Activated naive CD8-positive, alpha-beta T cell treated with anti-CD3 and anti-CD28 coated beads for 36 hours (primary cell): ENCODE measurements at places on chromosomes 2 and 18.

GRCh38 chr2:51441786-51442185 lies 409.9 kb upstream of the NRXN1 start:
- H3K36me3 ChIP-seq, result no peaks in the 10 kb centered on the region
- H3K4me1 ChIP-seq, result no peaks in the 10 kb centered on the region
- H3K27me3 ChIP-seq, result no peaks in the 10 kb centered on the region
- no peak for DNase-seq
- no peak overlapping the region for H3K4me3 ChIP-seq

DNA sequence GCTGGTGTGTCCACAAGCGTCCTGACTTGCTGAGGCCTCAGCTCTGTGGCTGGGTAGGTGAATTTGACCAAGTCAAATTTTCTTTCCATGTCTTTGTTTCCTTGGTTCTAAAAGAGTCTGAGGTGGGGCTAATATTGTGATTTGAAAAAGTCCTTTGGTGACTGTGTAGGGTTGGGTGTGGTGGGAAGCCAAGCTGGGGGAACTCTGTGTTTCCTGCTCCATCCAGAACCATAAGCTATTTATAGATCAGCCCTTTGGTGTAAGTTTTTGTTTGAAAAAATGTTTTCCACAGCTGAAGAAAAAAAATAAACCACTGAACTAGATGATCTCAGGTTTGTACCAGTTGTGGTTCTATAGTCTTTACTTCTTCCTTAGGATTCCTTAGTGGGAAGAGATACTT lies 462.7 kb downstream of the TGIF1 start:
- H3K36me3 ChIP-seq, result no peaks in the 10 kb centered on the region
- no peak for DNase-seq
- no peak overlapping the region for H3K4me3 ChIP-seq
- no peaks in the 10 kb centered on the region for H3K27me3 ChIP-seq

GRCh38 chr2:205375461-205376448 lies 306.5 kb upstream of the NRP2 start:
- H3K4me3 ChIP-seq, result no peak overlapping the region
- H3K27me3 ChIP-seq, result no peaks in the 10 kb centered on the region
- peaks cover 5% of the 10 kb centered on the region for H3K4me1 ChIP-seq
- DNase-seq, result no peak
- H3K27ac ChIP-seq, result no peak overlapping the region
- no peaks in the 10 kb centered on the region for H3K36me3 ChIP-seq

DNA sequence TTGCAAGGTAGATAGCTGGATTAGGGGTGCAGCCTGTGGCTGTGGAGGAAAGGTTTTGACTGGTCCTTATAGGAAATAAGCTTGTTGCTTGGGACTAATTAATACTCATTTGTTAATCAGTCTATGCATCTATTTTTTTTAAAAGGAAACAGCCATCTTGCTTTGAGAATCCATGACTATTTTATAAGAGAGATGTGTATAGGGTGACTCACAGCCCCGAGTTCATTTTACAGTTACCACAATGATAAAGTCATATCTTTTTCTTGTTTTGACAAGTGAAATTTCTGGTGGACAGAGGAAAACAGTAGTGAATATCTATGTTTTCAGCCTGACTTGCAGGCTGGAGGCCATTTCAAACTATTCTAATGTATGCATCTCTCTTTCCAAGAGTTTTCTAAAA lies 193.5 kb upstream of the CCDC68 start:
- no peaks in the 10 kb centered on the region for H3K36me3 ChIP-seq
- no peaks in the 10 kb centered on the region for H3K27me3 ChIP-seq
- no peak for DNase-seq
- no peak overlapping the region for H3K27ac ChIP-seq
- H3K4me1 ChIP-seq, result no peaks in the 10 kb centered on the region

DNA sequence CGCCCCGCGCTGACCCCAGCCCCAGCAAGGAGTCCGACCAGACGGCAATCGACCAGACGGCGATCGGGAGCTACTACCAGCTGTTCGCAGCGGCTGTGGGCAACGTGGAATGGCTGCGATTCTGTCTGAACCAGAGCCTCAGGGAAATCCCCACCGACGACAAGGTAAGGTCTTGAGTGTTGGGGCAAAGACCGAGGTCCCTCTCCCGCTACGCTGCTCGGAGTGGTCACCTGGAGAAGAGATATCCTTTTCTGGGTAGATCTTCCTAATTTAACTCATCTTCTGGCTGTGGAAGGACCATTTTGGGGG lies 704 bp downstream of the ANKRD53 start:
- no peak overlapping the region for H3K27ac ChIP-seq
- DNase-seq, result no peak
- peaks cover 3% of the 10 kb centered on the region for H3K27me3 ChIP-seq
- H3K4me3 ChIP-seq, result no peak overlapping the region
- H3K4me1 ChIP-seq, result peaks cover 12% of the 10 kb centered on the region

- H3K36me3 ChIP-seq, result peaks cover 4% of the 10 kb centered on the region
- no peak for DNase-seq
These were observed 89.2 kb upstream of the STK17B start for GRCh38 chr2:196260546-196260945.

DNA sequence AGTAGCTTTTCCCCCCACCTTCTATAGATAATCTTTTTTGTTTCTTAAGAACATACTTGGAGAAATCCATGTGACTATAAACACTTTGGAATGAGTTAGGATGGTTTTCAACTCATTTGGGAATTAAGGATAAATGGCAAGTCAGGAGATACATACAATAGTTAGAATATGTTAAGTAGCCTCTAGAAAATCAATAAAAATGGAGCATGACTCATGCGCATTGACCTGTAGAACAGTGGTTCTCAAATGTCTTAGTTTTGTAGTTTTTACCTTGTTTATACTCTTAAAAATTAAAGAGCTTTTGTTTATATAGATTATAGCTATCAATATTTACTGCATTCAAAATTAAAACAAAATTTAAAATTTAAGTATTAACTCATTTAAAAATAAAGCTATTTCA lies 24.7 kb downstream of the NUP35 start:
- H3K4me1 ChIP-seq, result peaks cover 8% of the 10 kb centered on the region
- DNase-seq, result no peak

DNA sequence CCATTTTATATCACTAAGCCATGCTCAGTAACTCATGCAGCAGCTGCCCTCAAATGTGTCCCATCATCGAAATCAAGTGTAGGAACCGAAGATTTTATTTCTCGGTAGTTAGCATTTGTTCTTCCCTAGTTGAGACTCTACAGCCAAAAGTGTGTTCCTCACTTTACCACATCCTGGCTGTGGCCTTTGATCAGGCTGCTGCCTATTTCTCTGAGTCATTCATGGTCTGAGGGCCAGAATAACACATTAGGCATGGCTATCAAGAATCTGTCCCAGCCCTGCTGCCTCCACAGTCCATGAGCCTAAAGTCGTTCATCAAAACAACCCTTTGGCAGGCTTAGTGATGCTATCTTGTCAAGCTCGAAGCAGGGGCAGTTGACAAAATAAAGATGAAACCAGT lies 300.1 kb downstream of the TDRD15 start:
- H3K36me3 ChIP-seq, result no peaks in the 10 kb centered on the region
- no peak overlapping the region for H3K27ac ChIP-seq
- H3K27me3 ChIP-seq, result peaks cover 3% of the 10 kb centered on the region
- no peaks in the 10 kb centered on the region for H3K4me1 ChIP-seq
